ENCODE measurements at places on chromosomes 6 and 20.
A peak's percentile ranks its signal among the peaks of the same experiment; 100 is the strongest.

- no peak for DNase-seq
These were observed 128.3 kb downstream of the MAP3K7 start for GRCh38 chr6:90458353-90459224.

DNA sequence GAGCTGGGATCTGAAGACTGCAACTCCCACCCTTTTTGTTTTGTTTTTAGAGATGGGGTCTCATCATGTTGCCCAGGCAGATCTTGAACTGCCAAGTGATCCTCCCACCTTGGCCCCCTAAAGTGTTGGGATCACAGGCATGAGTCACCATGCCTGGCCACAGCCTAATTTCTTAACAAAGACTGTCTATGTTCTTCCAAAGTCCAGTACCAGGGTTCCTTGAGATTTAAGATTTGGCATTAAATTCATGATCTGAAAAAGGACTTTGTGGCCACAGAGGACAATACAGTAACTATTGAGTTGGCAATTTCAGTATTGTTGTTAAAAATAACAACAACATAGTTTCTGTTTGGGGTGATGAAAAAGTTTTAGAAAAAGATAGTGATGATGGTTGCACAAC lies 28.7 kb upstream of the BEND3 start:
- no peak for DNase-seq

DNA sequence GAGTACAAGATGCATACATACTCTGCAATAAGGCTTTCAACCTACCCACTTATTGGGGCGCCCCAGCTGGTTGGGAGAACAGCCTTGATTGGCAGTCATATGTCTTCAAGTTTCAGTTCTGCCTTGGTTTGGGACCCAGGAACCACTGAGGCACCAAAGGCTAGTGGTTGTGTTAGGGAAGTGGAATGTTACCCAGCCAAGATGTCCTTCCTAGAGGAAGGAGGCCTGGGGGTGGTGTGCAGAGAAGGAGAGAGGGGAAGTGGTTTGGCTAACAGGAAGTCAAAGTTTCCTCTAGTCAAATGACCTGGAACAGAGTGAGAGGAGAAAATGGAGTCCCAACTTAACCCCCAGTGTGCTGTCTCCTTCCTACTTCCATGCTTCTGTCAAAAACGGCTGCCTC lies 59.4 kb downstream of the CD164 start:
- no peak for DNase-seq

DNA sequence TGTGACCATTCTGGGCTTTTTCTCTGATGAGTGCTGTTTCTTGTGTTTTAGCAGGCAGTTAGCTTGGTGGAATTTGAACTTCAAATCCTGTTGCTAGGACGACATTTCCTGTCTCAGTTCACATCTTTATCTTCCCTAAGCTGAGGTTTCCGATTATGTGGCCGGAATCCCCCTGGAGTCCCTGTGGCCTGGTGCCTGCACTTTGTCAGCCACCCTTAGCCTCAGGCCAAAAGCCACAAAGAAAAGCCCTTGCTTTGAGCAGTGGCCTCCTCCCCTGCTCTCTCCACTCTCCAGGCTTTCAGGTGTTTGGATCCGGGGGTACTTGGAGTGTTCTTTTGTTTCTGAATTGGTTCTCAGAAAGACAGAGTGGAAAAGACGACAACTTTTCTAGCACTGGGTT lies 59.9 kb upstream of the PMEPA1 start:
- no peak for DNase-seq

DNA sequence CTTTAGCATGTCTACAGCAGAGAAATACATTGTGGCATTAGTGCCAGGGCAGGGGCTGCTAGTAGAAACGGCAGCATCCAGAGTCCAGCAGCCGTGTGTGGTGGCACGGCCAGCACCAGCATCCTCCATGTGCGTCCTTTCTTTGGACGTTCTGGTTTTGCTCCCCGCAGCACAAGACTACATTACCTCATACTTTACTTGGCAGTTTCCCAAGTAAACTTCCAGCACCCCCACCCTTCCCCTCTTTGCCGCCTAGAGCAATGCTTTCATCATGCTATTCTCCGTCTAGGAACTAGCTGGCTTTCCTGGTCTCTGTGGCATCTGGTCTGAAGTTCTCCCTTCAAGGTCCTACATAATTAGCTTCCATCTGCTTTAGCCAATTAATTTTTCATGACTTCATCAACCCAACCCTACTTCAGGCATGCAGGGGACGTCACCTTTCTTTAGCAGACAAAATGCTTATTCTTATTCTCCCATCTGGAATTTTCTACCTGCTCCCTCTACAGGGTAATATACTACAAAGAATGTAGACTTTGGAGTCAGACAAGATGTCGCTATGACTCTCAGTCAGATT lies 67.6 kb downstream of the BLOC1S5 start:
- DNase-seq, result peak; percentile 29

- no peak for DNase-seq
These were observed 5.4 kb upstream of the GINM1 start for GRCh38 chr6:149560736-149561135.

GRCh38 chr6:82237013-82237412 lies 10.5 kb downstream of the IBTK start:
- DNase-seq, result no peak

DNA sequence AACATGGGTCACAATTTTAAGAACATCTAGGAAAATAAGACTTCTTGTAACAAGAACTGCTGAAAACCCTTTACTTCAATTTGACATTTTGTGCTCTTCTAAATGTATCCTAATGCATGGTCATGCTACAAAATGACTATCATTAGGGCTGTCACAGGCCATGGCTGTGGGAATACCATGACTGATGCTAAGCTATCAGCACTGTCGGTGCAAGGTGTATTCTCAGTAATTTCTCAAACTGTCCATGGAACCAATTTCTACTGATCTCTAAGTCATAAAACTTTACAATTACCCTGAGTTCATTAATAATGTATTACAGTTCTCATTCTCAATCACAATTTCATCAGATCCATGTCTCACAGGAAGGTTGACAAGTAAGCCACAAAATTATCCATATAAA lies 625.3 kb downstream of the EYS start:
- no peak for DNase-seq

DNA sequence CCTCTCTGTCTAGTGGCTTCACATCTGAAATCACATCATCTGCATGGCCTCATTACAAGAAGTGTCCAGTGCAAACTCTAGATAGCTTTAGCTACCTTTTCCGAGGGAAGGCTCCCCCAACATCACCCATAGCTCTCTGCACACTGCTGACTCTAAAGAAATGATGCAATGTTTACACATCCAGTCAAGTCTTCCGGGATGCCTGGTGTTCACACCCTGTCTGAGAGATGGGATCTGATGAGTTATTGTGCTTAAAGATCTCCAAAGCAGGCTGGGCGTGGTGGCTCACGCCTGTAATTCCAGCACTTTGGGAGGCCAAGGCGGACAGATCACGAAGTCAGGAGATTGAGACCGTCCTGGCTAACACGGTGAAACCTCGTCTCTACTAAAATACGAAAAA lies 404.6 kb upstream of the IRAK1BP1 start:
- DNase-seq, result no peak

GRCh38 chr20:14828459-14828858 lies 491.0 kb upstream of the FLRT3 start:
- DNase-seq, result no peak

GRCh38 chr20:610130-611046 lies at the start of gene TCF15:
TCF15 (minus strand) TSS chr20:610309; CDS start chr20:610237, 72 bp downstream.
- DNase-seq, result no peak

DNA sequence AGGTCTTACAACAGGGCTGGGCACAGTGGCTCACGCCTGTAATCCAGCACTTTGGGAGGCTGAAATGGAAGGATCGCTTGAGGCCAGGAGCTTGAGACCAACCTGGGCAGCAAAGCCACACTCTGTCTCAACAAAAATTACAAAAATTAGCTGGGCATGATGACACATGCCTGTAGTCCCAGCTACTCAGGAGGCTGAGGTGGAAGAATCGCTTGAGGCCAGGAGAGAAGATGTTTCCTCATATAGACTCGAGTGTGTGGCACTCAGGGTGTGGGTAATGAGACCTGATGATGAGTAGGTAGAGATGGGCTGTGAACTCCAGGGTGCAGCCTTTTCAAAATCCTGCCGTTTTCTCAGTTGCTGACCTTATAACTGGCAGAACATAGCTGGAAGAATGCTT lies 125.3 kb upstream of the FOXO3 start:
- DNase-seq, result no peak

DNA sequence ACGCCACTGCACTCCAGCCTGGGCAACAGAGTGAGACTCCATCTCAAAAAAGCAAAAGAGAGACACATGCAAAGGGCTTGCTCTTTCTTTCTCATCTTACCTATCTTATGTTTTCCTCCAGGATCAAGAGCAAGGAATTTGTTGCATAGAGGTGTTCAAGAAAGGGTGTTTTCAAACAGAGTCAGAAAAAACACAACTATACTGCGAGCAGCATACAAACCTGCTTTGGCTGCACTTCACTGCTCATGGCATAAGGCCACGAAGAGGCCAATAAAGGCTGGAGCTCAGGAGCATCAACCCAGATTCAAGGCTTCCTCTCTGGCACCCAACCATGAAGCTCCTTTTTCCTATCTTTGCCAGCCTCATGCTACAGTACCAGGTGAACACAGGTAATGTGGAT lies at the start of gene DEFB129:
Gene DEFB129 (plus strand): TSS at position 301 of the 400 bp plus-strand sequence. CDS start 31 bp downstream, at position 332.
- DNase-seq, result no peak

GRCh38 chr6:88165087-88165843 lies 882 bp downstream of the CNR1 start:
- DNase-seq, result no peak

- DNase-seq, result no peak
These were observed 40.7 kb downstream of the PRR18 start for GRCh38 chr6:166267526-166267925.

Measured in AG04450 (cell line).